ENCODE measurements at places on chromosomes 4 and X.

DNA sequence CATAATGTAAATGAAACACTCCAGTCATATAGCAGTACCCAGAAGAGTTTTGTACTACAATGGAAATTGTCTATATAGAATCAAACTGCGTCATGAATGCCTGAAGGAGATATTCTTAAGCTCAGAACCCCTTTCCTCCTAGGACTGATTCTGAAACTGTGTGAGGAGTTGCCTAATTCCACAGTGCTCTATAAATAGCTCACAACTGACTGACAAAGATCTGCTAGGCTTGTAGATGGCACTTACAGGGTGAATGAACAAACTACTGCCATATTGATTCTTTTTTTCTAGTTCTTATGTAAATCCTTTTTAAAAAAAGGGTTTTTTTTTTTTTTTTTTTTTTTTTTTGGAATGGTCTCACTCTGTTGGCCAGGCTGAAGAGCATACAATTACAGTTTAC lies 30.1 kb upstream of the UGT2B17 start:
- no peak for DNase-seq

GRCh38 chr4:65719635-65720034 lies 49.3 kb upstream of the EPHA5 start:
- no peak for DNase-seq

- DNase-seq: peak; percentile 88
Observed at GRCh38 chr4:133355633-133356032, 206.5 kb downstream of the PCDH10 start.

DNA sequence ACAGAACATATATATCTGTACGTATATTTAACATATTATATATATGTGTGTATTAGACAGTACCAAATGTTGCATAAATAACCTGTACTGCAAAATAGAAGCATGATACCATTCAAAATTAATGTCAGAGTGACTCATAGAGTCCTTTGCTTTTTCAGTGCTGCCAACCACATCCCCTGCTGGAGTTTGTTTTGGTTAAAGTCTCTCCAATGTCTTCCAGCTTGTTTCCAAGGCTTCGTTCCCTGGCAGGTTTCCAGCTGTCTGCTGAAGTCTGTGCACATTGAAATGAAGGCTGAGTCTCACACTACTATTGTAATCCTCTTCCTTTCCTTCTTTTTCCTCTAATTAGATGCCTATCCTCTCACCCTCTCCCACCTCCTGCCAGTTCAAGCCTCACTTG lies 14.9 kb downstream of the NRK start:
- peak; percentile 92 for DNase-seq

- DNase-seq: no peak
Observed at GRCh38 chr4:130054908-130055307, 959.0 kb downstream of the C4orf33 start.

DNA sequence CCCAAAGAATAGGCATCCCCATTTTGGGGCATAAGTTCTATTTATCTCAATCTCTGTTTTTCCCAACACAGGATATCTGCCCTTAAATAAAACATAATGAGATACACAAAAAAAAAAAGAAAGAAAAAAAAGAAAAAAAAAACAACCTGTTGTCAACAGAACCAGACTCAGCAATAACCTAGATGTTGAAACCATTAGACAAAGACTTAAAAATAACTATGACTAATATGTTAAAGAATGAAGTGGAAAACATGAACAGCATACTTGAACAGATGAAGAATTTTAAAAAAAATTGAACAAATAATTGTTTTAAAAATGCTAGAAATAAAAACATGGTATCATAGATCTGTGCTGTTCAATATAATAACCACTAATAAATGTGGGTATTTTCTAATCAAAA lies 93.4 kb upstream of the RXFP1 start:
- DNase-seq: peak; percentile 62

- DNase-seq: no peak
Observed at GRCh38 chr4:132992686-132993085, 156.4 kb upstream of the PCDH10 start.

DNA sequence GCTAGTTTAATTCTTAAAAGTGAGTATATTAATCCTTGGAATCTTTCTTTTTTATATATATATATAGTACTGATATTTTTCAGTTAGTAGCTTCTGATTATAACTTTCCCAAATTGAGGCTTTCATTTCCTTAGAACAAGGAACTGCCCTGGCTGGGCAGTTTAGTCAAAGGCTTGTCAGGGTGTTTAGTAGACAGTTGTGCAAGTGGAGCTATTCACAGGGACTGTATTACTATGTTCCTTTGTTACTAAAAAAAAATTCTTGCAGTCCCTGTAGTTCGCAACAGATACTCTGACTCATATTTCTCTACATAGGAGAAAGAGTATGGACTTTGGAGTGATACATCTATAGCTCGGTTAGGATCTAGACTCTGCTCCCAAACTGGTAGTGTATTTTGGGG lies 20.8 kb downstream of the USO1 start:
- DNase-seq: peak; percentile 83

Data from amniotic epithelial cell (primary cell).